ENCODE measurements at places on chromosomes 2 and 18.

DNA sequence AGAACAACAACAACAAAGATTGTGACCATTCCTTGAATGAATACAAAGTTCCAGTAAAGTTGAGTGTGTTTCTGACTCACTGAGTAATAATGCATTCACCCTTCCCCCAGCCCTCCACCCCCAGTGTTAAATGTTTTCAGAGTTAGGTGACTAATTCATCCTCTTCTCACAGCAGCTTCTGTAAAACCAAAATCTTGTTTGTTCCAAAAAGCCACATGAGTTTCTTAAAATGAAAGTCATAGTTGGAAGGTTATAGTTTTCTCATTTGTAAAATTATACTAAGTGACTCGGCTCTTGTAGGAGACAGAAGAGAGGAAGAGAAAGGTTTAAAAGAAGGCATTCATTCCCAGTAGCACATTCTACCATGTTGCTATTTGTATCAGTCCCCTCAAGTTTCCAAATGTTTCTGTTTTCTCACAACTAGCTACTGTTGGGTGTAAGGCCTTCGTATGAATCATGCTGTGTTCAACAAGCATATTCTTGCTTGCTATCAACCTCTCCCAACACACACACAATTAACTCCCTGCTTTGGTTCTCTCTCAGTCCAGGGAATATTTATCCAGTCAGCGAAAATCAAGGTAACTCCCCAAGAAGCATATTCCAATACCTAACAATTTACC lies 75.3 kb downstream of the MBD2 start:
- DNase-seq = no peak

DNA sequence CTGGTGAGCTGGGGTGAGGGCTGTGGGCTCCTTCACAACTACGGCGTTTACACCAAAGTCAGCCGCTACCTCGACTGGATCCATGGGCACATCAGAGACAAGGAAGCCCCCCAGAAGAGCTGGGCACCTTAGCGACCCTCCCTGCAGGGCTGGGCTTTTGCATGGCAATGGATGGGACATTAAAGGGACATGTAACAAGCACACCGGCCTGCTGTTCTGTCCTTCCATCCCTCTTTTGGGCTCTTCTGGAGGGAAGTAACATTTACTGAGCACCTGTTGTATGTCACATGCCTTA lies 10.5 kb downstream of the PROC start:
- DNase-seq = no peak

- DNase-seq = no peak
Measured at GRCh38 chr2:148237911-148238310, 217.0 kb downstream of the MBD5 start.

GRCh38 chr18:78948707-78949106 lies 30.9 kb upstream of the SALL3 start:
- no peak for DNase-seq

- no peak for DNase-seq
Measured at GRCh38 chr2:64757126-64757525, 103.4 kb upstream of the SERTAD2 start.

DNA sequence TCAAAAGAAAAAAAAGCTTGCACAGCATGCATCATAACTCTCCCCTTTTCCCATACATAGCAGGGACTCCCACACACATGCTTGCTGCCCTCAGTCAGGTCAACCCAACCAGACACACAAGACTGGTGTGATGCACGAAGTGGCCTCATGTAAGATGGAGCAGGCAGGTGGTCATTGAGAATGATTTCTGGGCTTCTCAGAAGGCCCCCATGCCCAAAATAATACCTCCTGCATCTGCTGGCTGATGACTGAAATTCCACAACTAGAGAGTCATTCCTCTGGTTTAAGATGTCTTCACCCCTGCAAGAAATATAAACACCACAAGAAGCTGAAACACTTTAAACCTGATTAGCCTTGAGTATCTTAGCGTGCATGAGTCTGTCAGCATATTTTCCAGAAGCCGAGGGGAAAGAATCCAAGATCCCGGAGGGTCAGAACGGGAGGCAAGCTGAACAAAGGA lies 131.1 kb downstream of the AFF3 start:
- DNase-seq = no peak
